ENCODE measurements at places on chromosomes 13 and 19.

- DNase-seq: no peak
Observed at GRCh38 chr13:22126433-22127021, 455.7 kb downstream of the FGF9 start.

GRCh38 chr13:36355632-36356031, 9.4 kb upstream of the SPART start:
- no peak for DNase-seq

DNA sequence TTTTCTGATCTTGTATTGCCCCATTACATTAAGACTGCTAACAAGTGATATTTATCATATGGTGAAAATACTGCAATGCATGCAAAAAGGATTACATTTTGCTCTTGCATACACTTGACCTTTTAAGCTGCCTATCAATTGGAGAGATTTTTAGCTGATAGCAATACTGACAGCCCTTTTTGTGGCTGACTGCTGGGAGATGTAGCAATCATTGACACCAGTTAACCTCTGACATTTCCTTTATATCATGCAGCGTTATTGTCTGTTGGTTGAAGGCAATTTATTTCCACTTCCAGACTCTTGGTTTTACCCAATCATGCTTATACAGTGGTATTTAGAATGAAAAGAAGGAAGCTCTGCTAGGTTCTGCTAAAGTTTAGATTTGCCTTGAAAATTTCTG, 364.0 kb downstream of the LMO7 start:
- no peak for DNase-seq

GRCh38 chr19:1540365-1540925, 16.6 kb downstream of the PLK5 start:
- no peak for DNase-seq

- no peak for DNase-seq
Observed at GRCh38 chr19:29908963-29909944, 32.8 kb upstream of the URI1 start.

GRCh38 chr13:52405767-52406494, at the start of gene THSD1:
THSD1 (minus strand) TSS chr13:52406172; CDS start chr13:52402600, 3,572 bp downstream.
- peak; percentile 17 for DNase-seq

- DNase-seq: no peak
Observed at GRCh38 chr13:94705081-94706030, 7.0 kb downstream of the SOX21 start.

- no peak for DNase-seq
Observed at GRCh38 chr13:76175961-76176725, 540.0 kb downstream of the LMO7 start.

DNA sequence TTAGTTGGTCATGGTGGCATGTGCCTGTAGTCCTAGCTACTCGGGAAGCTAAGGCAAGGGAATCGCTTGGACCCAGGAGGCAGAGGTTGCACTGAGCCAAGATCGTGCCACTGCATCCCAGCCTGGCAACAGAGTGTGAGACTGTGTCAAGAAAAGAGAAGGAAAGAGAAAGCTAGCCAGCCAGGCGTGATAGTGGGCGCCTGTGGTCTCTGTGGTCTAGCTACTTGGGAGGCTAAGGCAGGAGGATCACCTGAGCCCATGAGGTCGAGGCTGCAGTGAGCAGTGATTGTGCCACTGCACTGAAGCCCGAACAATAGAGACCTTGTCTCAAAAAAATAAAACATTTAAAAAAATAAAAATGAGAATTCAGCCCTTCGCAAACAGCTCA, 33.3 kb downstream of the TIMM13 start:
- no peak for DNase-seq

- DNase-seq: no peak
Observed at GRCh38 chr13:32316501-32316900, 1.2 kb downstream of the BRCA2 start.

DNA sequence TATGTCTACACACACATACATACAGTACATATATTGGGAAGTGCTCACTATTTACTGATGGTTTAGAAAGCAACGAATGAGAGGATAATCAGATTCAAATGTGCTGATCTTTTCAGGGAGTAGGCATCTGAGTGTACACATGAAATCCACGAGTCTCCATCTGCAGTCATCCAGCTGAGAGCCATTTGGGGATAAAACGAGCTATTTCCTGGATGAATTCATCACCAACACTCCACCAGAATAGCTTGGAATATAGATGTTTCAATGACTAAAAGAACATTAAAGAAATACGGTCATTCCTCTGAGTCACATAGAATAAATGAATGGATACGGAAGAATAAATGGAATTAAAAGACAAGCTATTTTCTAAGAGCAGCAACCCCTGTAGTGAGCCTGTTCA, 721.6 kb upstream of the ARGLU1 start:
- DNase-seq: no peak

DNA sequence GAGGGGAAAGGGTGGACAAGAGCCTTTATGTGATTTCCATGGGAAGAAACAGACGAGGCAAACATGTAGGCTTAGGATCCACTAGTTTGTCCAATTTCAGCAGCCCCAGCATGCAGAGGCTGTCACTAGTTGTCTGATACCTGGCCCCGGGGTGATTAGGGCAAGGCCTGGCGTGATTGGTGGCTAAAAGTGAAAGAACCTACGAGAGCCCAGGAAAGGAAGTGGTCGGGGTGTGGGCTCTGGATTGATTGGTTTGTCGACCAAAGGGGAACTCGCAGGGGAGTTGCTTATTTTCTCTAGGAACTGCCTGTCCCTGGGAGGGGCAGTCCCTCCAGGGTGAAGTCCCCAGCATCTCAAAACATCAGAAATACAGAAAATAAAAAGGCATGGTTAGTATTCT, 64.2 kb upstream of the UQCRFS1 start:
- DNase-seq: no peak

DNA sequence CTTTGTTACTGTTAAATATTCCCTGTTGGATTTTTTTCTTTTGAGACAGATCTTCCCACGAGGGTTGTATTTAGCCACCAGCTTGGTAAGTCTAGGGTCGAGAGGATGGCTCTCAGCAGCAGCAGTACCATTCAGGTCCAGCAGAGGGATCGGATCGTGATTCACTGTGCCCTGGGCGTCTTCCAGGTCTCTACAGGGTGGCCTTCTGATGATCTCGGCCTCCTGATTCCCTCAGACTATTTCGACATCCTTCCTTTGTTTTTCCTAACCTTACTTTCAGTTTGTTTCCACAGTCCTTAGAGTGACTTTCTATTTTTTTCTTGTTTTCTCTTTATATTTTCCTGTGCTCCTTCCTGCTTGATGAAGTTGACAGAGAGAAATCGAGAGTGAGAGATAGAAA, 1436.9 kb downstream of the UQCRFS1 start:
- DNase-seq: no peak

DNA sequence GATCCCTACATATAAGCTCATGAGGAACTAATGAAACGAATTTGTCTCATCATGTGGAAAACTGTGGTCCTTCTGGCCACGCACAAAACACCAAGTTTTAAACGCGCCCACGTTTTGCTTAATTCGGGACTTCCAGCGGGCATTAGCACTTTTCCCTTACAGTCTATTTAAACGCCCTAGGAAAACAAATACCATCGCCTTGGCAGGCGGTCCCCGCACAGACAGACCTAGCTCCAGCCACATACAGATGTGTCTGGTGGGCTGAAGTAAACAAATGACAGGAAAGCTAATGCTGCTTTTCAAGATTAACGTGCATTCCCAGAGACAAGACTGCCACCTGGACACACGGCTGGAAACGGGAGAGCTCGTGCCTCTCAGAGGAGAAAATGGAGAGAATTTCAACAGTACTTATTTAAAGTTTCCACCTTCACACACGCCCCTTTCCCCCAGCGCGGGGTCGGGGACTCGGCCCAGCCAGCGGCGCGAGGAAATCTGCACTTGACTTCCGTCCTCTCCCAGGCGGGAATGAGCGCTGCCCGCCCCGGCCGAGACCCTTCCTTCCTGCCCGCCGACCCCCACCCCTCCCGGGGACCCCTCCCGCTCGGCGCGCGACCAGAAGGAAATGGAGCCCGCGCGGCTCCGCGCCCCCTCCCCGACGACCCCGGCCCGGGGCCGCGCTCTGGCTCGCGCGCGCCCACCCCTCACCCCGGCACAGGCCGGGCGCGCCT, 931 bp downstream of the USP12 start:
- no peak for DNase-seq

GRCh38 chr13:70014337-70014736, 93.3 kb upstream of the ATXN8OS start:
- DNase-seq: no peak

GRCh38 chr19:35090506-35091214, 25.0 kb upstream of the FXYD3 start:
- DNase-seq: peak; percentile 31

DNA sequence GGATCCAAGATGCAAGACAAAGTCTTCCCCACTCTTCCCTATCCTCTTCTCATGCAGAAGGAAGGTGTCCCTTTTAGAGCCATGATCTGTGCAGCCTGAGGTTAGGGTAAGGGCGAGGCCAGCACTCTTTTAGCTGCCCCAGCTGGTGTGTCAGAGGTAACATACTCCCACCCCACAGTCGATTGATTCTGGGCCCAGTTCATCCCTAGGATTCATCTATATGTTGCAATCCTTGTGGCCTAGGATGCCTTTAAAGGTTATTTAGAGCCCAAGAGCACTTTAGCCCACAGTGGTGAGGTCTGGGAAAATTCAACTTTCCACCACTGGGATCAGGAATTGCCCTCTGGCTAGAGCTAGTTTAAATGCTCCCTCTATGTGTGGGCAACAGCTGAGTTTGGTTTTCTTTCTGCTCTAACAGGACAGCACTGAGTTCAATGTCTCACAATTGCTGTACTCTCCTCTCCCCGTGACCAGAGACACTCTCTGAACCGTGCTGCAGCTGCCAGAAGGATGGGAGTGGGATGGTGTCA, 201.3 kb upstream of the SERP2 start:
- DNase-seq: no peak

DNA sequence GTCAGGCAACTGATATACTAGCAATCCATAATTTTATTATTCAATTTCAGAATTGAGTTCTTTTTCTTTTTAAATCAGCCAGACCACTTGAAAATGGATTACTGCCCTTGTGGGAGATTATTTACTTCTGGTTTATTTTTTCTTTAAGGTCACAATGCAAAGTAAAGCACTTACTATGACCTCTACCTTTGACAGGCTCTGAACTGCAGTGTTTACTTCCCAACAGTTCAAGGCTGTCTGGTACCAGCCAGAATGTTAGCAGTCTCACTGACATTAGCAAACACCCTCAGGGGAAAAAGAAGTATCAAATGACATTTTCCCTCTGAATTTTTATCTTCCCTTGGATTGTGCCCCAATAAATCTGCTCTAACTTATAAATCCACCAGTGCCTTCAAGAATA, 57.5 kb downstream of the RAP2A start:
- DNase-seq: no peak

DNA sequence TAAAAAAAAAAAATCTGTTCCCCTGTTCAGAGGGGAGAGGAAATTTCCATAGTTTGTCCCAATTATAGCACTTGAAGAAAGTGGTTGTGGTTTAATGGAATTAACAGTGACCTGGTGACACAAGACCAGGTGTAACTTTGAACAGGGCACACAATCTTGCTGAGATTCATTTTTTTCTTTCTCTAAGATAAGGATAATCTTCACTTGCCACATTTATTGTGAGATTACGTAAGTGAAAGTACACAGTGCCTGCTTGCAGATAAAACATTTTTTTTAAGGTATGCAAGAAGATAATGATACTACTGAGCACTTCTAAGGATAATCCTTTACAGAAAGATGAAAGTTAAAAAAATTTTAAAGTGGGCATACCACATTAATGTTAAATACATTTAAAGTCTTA, 448.1 kb downstream of the DIAPH3 start:
- no peak for DNase-seq

DNA sequence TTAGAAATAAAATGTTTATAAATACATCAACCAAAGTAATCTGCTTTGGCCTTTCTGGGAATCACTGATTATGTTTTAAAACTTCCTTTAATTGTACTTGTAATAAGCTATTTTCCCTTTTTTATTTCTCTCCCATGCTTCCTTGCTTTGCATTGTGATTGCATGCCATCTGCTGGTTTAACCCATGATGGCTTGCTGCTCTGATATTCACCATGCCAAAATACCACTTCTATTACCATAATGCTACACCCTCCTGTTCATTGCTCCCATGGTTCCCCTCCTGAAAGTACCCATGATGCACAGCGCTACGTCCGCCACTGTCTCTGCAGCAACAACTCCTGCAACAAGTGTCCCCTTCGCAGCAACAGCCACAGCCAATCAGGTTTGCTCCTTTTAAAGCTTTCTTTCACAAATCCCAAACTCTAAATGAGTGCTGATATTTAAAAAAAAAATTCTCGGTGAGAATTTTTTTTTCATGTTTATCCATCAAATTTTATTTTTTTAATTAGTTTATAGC, 67.7 kb upstream of the RAP2A start:
- DNase-seq: no peak

GRCh38 chr13:110225609-110226574, 81.1 kb downstream of the COL4A1 start:
- no peak for DNase-seq

DNA sequence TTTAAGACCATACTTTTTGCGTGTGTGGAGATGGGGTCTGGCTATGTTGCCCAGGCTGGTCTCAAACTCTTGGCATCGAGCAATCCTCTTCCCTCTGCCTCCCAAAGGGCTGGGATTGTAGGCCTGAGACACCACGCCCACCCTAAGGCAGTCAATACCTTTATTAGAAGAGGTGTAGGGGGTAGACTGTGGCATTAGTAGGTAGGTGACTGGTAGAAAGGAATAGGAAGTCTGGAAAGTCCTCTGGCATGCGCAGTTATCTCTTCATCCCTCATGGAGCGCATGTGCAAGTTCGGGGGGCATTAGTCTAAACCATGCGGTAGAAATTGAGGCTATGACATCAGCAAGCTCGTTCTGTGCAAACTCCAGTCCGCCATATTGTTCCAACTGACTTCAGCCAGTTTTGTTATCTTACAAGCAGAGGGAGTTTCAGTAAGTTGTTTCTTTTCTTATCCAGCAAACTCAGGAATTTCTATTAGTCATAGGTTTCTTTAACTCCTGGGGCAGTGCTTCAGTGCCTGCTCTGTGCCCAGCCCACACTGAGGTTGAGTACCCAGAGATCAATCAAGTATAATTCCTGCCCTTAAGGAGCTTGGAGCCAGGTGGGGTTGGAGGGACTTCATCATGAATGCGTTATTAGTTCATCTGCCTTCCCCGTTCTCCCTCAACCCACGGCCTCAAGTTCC, 7.3 kb upstream of the RANBP3 start:
- DNase-seq: no peak

GRCh38 chr19:39637891-39638290, 17.8 kb upstream of the LGALS16 start:
- no peak for DNase-seq

DNA sequence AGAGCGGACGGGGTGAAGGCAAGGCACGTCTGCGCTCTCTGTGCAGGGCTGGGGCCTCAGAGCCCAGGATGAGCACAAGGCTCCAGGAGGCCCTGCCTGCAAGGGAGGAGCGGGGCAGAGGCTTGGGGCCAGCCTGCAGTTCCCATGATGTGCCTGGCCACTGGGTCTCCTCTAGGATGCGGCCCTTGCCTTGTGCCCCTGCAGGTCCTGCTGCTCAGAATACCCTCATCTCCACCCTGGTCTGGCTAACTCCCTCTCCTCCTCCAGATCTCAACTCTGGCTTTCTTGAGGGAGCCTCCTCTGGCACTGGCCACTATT, 27.8 kb downstream of the ELAVL1 start:
- DNase-seq: no peak

- DNase-seq: no peak
Observed at GRCh38 chr13:72253754-72254153, 386.8 kb upstream of the DACH1 start.

All from amygdala (tissue), 56 donors.